Hypothalamus (tissue), 51 donors: ENCODE measurements at places on chromosomes 3 and 15.

DNA sequence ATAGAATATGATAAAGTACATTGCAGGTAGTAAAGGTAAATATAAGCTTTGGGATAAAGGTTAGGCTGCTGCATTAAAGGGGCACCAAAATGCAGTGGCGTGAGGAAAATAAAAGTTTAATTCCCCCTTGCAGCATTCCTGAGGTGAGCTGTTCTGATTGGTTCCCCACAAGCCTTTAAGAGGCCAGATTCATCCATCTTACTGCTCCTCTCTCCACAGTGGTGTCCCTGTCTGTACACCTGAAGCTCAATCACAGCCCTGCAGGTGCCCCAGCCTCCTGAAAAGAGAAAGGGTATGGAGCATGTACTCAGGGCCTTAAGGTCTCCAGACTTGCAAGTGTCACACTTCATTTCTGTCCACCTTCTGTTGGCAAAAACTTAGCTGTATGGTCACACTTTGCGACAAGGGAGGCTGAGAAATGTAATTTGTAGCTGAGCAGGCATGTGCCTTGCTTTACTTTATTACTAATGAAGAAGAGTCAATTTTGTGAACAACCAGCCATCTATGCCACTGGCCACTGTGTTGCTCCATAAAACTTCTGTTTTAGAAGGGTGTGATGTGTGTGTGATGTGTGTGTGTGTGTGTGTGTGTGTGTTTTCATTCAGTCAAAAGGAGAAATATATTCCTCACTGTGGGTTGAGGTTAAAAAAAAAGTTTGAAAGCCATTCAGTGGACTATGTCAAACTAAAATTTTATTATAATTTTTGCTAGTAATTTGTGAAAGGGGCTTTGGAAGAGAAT, 12.8 kb downstream of the LACTB start:
- DNase-seq, result no peak

GRCh38 chr3:32022947-32023346, 41.4 kb downstream of the ZNF860 start:
- DNase-seq, result no peak

GRCh38 chr3:75341324-75342067, 322.6 kb upstream of the FRG2C start:
- DNase-seq, result no peak

DNA sequence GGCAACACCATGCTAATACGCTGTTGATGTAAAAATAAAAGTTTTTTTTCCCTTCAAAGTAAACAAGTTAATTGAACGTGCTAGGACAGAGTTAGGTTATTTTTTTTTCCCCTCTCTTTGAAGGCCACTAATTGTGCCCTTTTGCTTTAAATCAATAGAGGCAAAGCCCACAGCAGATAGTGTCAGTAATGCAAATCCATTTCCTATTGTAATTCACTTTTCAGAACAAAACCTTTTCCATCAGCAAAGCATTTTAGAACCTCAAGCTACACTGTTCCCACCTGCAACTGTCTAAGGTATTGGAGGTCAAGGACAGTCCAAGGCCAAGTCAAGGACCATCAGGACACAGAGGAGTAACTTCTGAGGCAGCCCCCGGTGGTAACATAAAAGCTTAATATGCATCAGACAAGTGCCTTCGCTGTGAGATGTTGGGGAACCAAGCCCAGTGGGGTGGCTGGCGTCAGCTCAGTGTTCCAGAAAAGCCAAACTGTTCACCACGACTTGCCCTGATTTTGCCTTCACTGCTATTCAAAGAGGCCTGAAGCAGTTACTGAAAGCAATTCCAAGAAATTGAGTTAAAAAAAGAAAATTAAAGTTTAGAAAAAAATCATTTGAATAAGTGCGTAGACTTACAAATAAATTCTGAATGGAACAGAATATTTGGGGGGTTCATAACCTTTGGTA, 65.8 kb upstream of the ICE2 start:
- no peak for DNase-seq

DNA sequence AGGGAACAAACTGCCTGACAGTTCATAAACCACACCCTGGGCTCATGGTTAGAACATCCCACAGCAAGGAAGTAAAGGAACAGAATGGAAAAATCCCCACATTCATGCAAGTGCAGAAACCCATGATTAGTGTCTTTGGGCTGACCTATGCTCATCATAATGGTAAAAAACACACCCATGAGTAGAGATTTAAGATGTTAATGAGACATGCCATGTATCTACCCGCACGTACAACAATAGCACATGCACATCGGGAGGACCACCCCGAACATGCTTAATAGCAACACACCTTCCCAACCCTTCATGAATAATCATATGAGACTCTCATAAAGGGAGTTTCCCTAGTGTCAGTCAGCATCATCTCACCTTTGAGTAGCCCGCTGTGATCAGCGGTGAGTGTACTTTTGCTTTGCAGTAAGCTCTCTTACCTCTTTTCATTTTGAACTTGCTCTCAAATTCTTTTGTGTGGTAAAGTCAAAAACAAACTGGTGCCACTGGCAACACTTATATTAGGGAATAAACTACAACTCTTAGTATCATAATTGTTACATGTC, 23.2 kb downstream of the ZBED2 start:
- DNase-seq, result no peak

DNA sequence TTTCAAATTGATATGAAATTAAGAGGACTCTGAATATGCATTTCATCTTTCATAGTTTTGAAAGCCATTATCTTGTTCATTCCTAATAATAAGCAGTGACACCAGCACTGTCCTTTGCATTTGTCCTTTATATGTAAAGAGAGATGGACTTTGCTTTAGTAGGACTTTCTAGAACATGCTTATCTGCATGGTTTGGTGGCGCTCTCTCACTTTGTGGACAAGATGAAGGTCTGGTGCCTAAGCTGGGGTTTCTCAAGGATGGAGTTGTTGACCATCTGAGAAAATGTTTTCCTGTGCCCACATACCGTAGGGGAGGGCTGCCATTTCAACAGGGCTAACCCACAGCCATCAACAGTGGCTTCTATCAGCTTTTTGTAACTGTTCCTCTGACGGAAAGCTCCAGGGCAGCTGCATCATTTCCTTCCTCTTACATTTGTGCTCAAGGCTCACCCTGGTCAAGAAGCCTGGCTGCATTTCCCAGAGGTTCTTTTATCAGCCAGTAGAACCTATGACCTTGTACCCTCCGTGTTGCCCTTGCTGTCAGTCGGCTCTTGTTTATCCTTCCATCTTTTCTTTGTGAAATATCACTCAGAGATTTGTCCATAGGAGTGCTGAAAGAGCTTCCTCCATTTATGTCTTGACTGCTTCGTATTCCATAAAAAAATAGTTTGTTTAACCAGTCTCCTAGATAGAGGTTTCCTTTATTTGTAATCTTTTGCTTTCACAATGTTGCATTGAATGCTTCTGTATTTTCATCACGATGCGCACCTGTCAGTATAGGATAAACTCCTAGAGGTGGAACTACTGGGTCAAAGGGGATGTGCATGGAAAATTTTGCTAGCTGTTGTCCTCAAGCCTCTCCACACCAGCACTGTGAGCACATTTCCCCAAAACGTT, 44.6 kb downstream of the ABHD2 start:
- DNase-seq, result no peak

DNA sequence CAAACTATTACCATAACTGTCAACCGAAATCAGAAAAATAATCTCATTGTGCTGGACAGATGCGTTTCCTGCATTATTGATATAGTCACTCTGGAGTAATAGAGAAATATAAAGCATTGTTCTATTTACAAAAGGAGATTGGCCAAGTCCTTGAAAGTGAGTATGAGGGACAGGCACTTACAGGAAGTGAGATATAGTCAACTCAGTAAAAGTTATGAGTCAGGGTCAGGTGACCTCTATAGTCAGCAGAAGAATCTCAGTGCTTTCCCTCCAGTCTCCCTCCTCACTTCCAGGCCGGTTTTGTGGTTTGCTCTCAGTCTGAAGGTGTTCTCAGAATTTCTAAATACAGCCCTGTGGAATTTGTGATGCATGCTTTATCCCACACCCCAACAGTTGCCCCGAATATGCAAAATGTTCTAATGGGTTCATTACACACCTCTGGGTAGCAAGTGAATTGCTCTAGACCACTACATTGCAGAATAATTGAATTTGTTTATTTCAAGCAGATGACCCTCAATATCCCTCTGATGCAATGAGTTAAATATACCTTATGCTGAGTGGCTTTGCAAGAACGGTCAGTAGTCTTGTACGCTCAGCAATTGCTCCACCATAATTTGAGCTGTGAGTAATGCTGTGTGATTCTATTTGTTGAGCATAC, 787.7 kb downstream of the MCTP2 start:
- no peak for DNase-seq

- peak; percentile 43 for DNase-seq
These were observed 14.4 kb downstream of the RNU5B-1 start for GRCh38 chr15:65318870-65319356.

DNA sequence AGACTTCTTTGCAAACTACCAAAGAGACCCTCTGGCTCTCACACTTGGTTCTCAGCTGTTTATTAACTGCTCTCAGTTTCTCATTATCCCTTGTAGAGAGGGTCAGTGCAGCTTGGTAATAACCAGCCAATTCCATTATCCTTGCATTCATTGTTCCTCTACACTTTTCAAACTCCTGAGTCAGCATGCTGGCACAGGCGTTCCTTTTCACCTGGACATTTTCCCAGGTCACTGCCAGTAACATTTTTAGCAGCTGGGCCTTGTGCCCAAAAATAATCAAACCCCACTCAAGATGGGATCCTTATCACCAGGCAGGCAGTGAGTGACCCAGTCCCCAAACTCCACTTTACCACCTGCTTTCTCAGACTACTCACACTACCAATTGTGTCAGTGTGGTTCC, 4.8 kb upstream of the SUMF1 start:
- no peak for DNase-seq

GRCh38 chr3:159907828-159908227, 80.8 kb upstream of the IL12A start:
- DNase-seq, result no peak

DNA sequence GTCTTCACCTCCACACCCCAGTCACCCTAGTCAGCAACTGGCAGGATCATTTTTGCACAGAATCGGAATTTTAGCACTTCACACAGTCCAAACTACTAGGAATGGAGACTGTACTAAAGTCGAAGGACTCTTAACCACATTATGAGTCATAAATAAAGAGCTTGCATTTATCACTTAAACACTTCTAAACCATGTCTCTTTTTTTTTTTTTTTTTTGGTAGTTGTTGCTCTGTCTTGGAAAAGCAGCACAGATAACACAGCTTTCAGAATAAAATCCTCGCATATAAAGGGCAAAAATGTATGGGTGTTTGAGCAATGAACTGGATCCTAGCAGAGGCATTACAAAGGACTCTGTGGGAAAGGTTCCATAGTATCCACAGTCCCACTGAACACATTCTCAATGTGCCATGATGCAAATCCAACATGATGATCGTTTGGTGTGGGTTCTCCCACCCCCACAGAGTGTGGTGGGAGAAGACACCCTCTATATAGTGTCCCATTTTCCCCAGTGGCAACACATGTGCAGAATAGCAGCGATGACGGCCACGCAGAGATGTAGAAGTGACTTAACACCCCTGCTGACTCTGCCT, 47.1 kb downstream of the FOXP1 start:
- DNase-seq, result no peak

- DNase-seq, result no peak
These were observed 110.8 kb downstream of the IGF2BP2 start for GRCh38 chr3:185714085-185714484.

- no peak for DNase-seq
These were observed 208.0 kb upstream of the BHLHE40 start for GRCh38 chr3:4771243-4771642.

DNA sequence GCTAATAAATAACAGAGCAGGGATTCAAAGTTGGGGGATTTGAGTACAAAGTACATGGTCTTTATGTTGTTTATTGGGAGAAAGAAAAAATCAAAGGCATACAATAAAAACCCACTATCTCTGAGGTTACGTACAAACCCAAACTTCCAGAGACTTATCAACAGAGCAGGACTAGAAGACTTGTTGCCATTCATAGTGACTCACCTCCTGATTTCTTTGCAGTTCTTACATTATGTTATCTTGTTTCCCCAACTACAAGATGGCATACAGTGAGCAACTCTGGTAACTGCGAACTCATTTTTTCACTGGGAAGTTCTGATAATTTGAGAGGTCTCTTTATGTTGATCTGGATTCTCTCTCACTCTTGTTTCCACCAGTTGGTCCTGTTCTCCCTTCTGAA, 80.6 kb upstream of the ETV5 start:
- no peak for DNase-seq

DNA sequence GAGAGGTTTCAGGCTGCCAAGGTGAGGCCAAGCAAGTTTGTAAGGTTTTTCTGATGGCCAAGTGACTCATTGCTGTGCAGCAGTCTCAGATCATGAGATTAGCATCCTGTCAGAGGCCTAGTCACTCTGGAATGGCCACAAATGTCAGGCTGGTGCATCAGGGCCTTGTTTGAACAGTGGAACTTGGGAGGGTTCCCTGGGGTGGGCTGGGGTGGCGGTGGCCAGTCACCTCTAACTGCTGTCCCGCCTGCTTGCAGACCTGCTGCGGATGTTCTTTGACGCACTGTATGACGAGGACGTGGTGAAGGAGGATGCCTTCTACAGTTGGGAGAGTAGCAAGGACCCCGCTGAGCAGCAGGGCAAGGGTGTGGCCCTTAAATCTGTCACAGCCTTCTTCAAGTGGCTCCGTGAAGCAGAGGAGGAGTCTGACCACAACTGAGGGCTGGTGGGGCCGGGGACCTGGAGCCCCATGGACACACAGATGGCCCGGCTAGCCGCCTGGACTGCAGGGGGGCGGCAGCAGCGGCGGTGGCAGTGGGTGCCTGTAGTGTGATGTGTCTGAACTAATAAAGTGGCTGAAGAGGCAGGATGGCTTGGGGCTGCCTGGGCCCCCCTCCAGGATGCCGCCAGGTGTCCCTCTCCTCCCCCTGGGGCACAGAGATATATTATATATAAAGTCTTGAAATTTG, 2.8 kb upstream of the FAM131A start:
- no peak for DNase-seq

GRCh38 chr3:173857154-173857553, 459.6 kb downstream of the NLGN1 start:
- DNase-seq, result no peak

GRCh38 chr3:151283907-151284461, 5.6 kb upstream of the P2RY14 start:
- no peak for DNase-seq

- DNase-seq, result no peak
These were observed 1.5 kb downstream of the CMTM6 start for GRCh38 chr3:32500880-32501782.

- DNase-seq, result no peak
These were observed 95.7 kb upstream of the IGSF10 start for GRCh38 chr3:151556596-151556995.
